ENCODE measurements at places on chromosomes 6 and 20. TPM values are rescaled to one million over a fixed set of nuclear protein-coding genes. Genes with fewer than 3 reads are reported as not detected.

DNA sequence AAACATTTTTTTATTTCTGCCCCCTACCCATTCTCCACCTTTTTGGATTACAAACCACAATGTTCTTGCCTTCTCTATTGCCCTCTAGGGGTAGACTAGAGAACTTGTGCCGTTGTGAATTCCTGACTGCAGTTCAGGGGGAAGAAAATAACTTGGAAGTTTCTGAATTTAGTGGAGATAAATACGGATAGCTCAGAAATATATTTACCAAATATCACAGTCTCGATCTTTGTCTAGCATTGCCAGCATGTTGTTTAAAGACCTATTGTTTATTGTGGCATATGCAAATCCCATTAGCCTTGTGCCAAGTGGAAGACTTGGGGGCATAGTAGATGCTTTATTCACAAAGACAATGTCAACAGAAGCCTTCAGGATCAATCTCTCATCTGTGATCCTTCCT is 154.1 kb upstream of the MMS22L start:
- DNase-seq = no peak
- no peaks in the 10 kb centered on the region for H3K36me3 ChIP-seq
- H3K4me3 ChIP-seq = no peak overlapping the region
- H3K27ac ChIP-seq = no peak overlapping the region
- no peaks in the 10 kb centered on the region for H3K4me1 ChIP-seq

CDC40 gene
- total RNA-seq = 17.6 TPM

MAPK13 gene
- 119 TPM for total RNA-seq

DNA sequence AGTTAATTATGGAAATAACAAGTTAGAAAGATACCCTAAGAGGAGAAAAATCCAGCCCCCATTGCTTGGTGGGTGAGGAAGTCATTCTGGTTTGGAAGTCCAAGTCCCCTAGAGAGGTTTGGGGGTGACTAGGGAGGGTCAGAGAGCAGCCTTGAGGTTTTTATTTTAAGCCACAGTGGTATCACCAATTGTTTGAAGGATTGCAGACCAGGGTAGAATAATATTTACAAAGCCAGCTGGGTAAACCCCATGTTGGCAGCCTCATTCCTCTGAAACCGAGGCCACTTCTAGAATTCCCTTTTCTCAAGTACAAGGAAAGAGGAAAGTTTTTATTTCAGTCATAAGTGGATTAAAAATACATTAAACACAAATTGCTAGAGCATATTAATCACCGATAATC is 99.7 kb downstream of the TMEM170B start:
- H3K4me1 ChIP-seq = no peaks in the 10 kb centered on the region
- no peak overlapping the region for H3K27ac ChIP-seq
- no peak overlapping the region for H3K4me3 ChIP-seq
- no peaks in the 10 kb centered on the region for H3K36me3 ChIP-seq
- H3K27me3 ChIP-seq = no peaks in the 10 kb centered on the region

DNA sequence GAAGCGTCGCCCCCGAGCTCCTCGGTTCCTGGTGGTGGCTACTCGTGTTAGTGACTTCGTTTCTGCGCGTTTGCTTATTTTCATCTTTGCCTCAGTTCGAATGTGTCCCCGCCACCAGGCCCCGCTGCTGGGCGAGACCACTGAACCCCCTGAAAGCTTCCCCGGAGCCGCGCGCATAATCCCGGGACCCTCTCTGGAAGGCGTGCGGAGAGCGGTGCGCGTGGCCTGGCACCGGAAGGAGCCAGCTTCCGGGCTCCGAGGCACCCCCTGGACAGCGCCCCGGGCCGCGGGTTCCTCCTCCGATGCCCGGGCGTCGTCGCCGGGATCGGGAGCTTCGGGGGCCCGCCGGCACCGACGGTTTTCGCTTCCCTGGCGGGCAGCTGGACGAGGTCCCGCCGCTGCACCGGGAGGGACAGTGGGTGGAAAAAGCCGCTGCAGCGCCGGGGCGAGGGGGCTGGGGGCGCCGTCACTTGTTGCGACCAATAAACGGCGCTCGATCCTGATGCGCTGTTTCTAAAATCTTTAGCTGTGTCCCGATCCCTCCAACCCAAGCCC is 643 bp upstream of the SLC35D3 start:
- peak; percentile 25 for DNase-seq
- H3K4me3 ChIP-seq = peak overlapping the region; percentile 20
- H3K27me3 ChIP-seq = peaks cover 64% of the 10 kb centered on the region
- H3K27ac ChIP-seq = no peak overlapping the region
- H3K36me3 ChIP-seq = no peaks in the 10 kb centered on the region

- no peaks in the 10 kb centered on the region for H3K4me1 ChIP-seq
- H3K27ac ChIP-seq = no peak overlapping the region
- H3K27me3 ChIP-seq = no peaks in the 10 kb centered on the region
- no peak for DNase-seq
Measured at GRCh38 chr6:3707024-3707423, 44.5 kb downstream of the PXDC1 start.

DNA sequence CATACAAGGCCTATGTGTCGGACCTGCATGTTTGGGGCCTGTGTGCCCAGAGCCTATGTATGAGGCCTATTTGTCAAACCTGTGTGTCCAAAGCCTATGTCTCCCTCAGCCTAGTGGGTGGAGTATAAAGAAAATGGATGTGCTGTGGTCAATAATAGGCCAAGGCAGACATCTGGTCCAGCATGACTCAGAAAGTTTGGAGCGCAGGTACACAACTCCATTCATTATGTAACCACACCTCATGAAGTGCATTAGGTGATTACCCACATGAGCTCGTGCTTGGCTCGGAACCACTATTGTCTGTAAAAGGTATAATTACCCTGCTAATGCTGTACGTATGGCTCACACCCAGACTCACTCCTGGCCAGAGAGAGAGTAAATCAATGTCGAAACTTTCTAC is 302.4 kb upstream of the POU3F2 start:
- no peak overlapping the region for H3K27ac ChIP-seq
- H3K27me3 ChIP-seq = no peaks in the 10 kb centered on the region
- H3K36me3 ChIP-seq = no peaks in the 10 kb centered on the region

SLC17A2 gene
- not detected for total RNA-seq

- no peak overlapping the region for H3K4me3 ChIP-seq
- H3K27me3 ChIP-seq = no peaks in the 10 kb centered on the region
- no peak for DNase-seq
- no peaks in the 10 kb centered on the region for H3K36me3 ChIP-seq
Measured at GRCh38 chr20:9409981-9410380, 104.4 kb upstream of the LAMP5 start.

- no peak overlapping the region for H3K27ac ChIP-seq
- H3K4me1 ChIP-seq = no peaks in the 10 kb centered on the region
- H3K4me3 ChIP-seq = no peak overlapping the region
- H3K27me3 ChIP-seq = peaks cover 81% of the 10 kb centered on the region
- DNase-seq = no peak
- H3K36me3 ChIP-seq = no peaks in the 10 kb centered on the region
Measured at GRCh38 chr6:28747083-28747630, 176.6 kb downstream of the TRIM27 start.

Measured in transverse colon (tissue), 4 donors.